ENCODE measurements at places on chromosomes 11 and 22. TPM values are rescaled to one million over a fixed set of nuclear protein-coding genes. Genes with fewer than 3 reads are reported as not detected.
A peak's percentile ranks its signal among the peaks of the same experiment; 100 is the strongest.

Gene EHF
- not detected for total RNA-seq

Gene IGLL1
- not detected for total RNA-seq

GRCh38 chr11:3198815-3199214, 19.8 kb downstream of the MRGPRG start:
- no peak overlapping the region for H3K4me3 ChIP-seq
- H3K36me3 ChIP-seq, result no peaks in the 10 kb centered on the region
- no peak overlapping the region for H3K27ac ChIP-seq
- no peak for DNase-seq
- peaks cover 5% of the 10 kb centered on the region for H3K27me3 ChIP-seq

GRCh38 chr22:46684706-46685105, 53.3 kb downstream of the CERK start:
- H3K4me3 ChIP-seq, result no peak overlapping the region
- no peaks in the 10 kb centered on the region for H3K27me3 ChIP-seq
- H3K36me3 ChIP-seq, result peaks cover 13% of the 10 kb centered on the region
- H3K27ac ChIP-seq, result peak overlapping the region; percentile 12
- peaks cover 10% of the 10 kb centered on the region for H3K4me1 ChIP-seq

DNA sequence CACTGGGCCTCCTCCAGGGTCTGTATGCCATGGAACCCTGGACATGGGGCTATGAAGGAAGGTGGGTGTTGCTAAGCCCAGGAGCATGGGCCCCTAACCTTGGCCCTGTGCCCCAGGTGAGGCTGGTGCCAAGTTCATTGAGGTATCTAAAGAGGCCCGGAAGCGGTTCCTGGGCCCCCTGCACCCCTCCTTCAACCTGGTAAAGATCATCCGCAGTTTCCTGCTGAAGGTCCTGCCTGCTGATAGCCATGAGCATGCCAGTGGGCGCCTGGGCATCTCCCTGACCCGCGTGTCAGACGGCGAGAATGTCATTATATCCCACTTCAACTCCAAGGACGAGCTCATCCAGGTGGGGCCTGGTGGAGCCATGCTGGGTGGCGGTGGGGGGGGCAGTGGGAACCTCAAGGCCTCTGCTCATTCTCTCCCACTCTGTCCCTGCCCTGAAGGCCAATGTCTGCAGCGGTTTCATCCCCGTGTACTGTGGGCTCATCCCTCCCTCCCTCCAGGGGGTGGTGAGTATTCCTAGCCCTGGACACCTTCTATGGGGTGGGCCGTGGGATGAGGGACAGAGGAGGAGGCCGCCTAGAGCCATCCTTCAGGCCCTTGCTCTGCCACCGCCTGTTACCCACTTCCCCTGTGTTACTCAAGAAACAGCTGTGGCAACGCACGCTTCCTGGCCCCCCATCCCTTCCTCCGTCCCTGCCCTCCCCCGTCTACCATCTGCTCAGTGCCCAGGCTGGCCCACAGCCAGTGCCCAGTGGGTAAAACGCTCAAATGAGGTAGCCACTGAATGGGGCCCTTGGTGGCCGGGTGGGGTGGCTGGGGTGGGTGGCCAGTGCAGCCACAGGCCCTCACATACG, 3.0 kb downstream of the PNPLA2 start:
- no peaks in the 10 kb centered on the region for H3K4me1 ChIP-seq
- peak overlapping the region; percentile 42 for H3K4me3 ChIP-seq
- no peak overlapping the region for H3K27ac ChIP-seq

Gene CSNK2A3
- total RNA-seq, result 1.2 TPM

DNA sequence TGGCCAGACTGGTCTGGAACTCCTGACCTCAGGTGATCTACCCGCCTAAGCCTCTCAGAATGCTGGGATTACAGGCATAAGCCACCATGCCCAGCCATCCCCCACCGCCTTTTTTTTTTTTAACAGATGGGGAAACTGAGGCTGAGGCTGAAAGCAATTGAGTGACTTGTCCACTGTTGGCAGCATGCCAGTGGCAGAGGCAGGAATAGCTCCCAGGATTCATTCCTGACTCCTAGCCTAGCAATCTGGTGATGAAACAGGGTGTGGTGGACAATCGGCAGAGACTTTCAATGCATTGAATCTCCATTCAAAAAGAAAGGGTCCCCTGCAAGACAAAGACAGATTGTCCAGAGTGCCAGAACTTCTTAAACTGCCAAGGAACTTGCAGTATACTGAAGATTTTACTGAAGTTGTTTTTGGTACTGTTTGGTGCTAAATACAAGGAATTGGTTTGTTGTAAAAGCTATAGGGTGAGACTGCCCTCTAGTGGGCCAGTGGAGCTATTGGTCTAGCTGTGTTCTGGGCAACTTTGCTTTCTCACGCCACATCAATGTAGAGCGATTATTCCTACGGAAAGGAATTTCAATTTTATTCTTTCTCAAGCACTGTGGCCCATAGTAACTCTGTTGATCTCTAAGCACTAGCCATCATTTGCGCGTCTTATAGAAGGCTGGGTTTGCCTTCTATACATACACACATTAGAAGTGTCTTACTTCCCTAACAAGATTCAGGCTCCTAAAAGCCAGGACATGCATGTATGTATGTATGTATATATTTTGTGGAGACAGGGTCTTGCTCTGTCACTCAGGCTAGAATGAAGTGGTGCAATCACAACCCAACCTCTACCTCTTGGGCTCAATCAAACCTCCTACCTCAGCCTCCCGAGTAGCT, 21.0 kb downstream of the C22orf31 start:
- peak; percentile 44 for DNase-seq
- peaks cover 12% of the 10 kb centered on the region for H3K27me3 ChIP-seq
- no peak overlapping the region for H3K27ac ChIP-seq
- H3K36me3 ChIP-seq, result no peaks in the 10 kb centered on the region

GRCh38 chr22:29142116-29142515, 63.6 kb upstream of the EMID1 start:
- H3K27ac ChIP-seq, result no peak overlapping the region
- no peak overlapping the region for H3K4me3 ChIP-seq
- no peaks in the 10 kb centered on the region for H3K4me1 ChIP-seq
- no peaks in the 10 kb centered on the region for H3K36me3 ChIP-seq
- DNase-seq, result no peak
- H3K27me3 ChIP-seq, result peaks cover 10% of the 10 kb centered on the region

GRCh38 chr22:38725900-38726655, 20.3 kb downstream of the GTPBP1 start:
- H3K4me1 ChIP-seq, result no peaks in the 10 kb centered on the region
- no peaks in the 10 kb centered on the region for H3K27me3 ChIP-seq
- no peak overlapping the region for H3K27ac ChIP-seq
- no peak overlapping the region for H3K4me3 ChIP-seq
- DNase-seq, result no peak
- peaks cover 66% of the 10 kb centered on the region for H3K36me3 ChIP-seq

Gene CABP4
- total RNA-seq, result 0.96 TPM

GRCh38 chr11:11605821-11606450, 15.9 kb downstream of the GALNT18 start:
- H3K27me3 ChIP-seq, result no peaks in the 10 kb centered on the region
- no peaks in the 10 kb centered on the region for H3K36me3 ChIP-seq

- H3K36me3 ChIP-seq, result no peaks in the 10 kb centered on the region
- no peak overlapping the region for H3K4me3 ChIP-seq
- no peak for DNase-seq
- H3K27me3 ChIP-seq, result no peaks in the 10 kb centered on the region
These were observed 15.9 kb upstream of the PIK3IP1 start for GRCh38 chr22:31308181-31308580.

GRCh38 chr11:7573193-7573557, 59.4 kb downstream of the PPFIBP2 start:
- peaks cover 18% of the 10 kb centered on the region for H3K27me3 ChIP-seq
- no peaks in the 10 kb centered on the region for H3K36me3 ChIP-seq
- peaks cover 16% of the 10 kb centered on the region for H3K4me1 ChIP-seq

DNA sequence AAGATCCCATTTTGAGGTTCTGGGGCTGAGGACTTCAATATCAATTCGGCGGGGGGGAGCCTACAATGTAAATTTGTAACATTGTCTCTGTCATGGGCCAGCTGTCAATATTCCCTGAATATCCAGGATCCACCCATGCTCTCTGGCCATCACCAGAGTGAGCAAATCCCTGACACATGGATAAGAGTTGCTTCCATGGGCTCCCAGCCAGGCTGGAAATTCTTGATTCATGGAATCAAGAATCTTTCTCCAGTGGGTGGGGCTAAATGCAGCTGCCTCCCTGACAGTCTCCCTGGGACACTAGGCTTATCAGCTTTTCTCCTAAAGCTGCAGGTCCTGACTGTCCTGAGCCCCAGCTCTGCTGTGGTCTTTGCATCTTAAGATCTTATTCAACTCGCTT, 86.9 kb upstream of the IGLL5 start:
- H3K36me3 ChIP-seq, result no peaks in the 10 kb centered on the region
- no peak overlapping the region for H3K27ac ChIP-seq
- peaks cover 25% of the 10 kb centered on the region for H3K27me3 ChIP-seq
- no peak for DNase-seq
- no peaks in the 10 kb centered on the region for H3K4me1 ChIP-seq

Gene TUBA8
- total RNA-seq, result 1.1 TPM

DNA sequence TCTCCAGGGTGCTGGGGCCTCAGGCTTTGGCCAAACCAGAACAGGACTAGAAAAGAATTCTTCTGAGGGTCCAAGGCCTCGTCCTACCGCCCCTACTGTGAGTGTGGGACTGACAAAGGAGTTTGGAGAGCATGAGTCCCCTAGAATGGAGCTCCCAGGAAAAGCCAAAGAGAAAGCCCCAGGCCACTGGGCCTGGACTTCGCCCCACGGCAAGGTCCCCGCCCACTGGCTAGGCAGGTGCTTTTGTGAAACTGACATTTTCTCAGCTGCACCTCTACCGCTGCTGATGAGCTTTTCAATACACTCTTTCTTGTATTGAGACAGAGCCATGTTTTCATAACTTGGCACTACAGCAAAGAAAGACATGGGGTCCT, 9.7 kb upstream of the FGF3 start:
- no peaks in the 10 kb centered on the region for H3K4me1 ChIP-seq
- H3K27me3 ChIP-seq, result peaks cover 24% of the 10 kb centered on the region
- no peak overlapping the region for H3K27ac ChIP-seq

DNA sequence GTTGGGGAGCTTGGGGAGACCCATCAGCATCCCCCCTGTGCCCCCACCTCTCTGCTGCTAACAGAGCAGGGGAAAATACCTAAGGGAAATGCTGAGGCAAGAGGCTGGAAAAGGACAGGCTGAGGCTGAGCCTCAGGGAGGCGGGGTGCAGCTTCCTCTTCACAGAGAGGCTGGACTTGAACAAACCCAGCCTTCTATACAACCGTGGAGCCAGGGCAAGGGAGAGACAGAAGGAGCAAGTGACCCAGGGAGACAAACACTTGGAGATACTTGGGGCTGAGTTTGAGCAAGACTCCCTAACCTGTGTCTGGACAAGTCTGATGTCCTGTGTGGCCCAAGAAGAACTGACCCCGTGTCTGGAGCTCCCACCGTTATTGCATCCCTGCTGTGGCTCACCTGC, at the start of gene SLCO2B1:
TSS of gene SLCO2B1 (plus strand) at position 229 of the 400 bp plus-strand sequence. CDS start 275 bp downstream, outside the sequence.
- H3K27me3 ChIP-seq, result peaks cover 13% of the 10 kb centered on the region
- H3K36me3 ChIP-seq, result no peaks in the 10 kb centered on the region
- no peak within 1 kb of the TSS for H3K4me3 ChIP-seq
- no peak within 1 kb of the TSS for H3K27ac ChIP-seq

DNA sequence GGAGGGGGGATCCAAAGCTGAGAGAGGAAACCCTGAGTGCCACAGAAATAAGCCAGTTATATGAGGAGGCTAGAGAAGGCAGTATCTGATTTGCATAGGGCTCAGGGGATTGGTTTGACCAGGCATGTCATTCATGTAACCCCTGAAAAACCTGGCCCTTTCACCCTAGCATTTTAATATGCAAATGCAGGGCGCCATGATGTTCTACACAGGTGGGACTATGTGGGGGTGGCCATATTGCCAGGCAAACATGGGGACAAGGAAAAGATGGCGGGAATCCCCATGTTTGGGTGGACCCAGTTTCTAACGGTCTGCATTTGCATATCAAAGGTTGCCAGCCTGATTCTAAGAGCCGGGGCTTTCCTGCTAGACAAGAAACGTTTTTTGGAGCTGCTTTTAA, 27.2 kb downstream of the CSF2RB start:
- H3K27me3 ChIP-seq, result peaks cover 6% of the 10 kb centered on the region
- no peak for DNase-seq
- H3K27ac ChIP-seq, result no peak overlapping the region
- H3K36me3 ChIP-seq, result no peaks in the 10 kb centered on the region
- H3K4me1 ChIP-seq, result peaks cover 11% of the 10 kb centered on the region

DNA sequence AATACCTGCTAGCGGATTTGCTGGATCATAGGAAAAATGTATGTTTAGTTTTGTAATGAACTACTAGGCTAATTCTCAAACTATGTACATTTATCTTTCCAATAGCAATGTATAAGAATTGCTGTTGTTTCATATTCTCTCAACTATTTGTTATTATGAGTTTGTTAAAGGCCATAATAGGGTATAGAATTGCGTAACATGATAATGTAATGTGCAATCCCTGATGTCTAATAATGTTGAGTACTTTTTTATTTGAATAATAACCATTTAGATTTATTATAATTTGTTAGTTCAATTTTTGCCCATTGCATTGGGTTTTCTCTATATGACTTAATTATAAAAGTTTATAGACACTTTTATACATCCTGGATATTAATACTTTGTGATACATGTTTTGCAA, 801.6 kb downstream of the LUZP2 start:
- no peaks in the 10 kb centered on the region for H3K27me3 ChIP-seq
- H3K36me3 ChIP-seq, result no peaks in the 10 kb centered on the region
- H3K4me3 ChIP-seq, result no peak overlapping the region
- no peak overlapping the region for H3K27ac ChIP-seq
- no peak for DNase-seq
- H3K4me1 ChIP-seq, result no peaks in the 10 kb centered on the region

DNA sequence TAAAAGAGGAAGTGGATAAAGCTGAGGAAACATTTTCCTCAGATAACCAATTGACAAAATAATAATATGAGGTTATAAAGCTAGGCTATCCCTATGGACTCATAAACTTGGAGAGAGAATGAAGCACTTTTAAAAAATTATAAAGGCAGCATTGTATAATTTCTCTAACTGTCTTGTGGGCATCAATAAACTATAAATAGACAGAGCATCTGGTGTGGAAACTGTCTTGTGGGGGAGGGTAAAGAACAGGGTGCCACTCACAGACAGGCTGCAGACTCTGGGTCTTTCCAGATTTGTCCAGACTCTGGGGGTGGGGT, 333.5 kb downstream of the BUD13 start:
- H3K27me3 ChIP-seq, result peaks cover 3% of the 10 kb centered on the region
- DNase-seq, result no peak
- H3K4me1 ChIP-seq, result no peaks in the 10 kb centered on the region
- no peaks in the 10 kb centered on the region for H3K36me3 ChIP-seq

Gene BRSK2
- total RNA-seq, result 0.36 TPM

- no peak overlapping the region for H3K27ac ChIP-seq
- H3K4me3 ChIP-seq, result no peak overlapping the region
- no peak for DNase-seq
- H3K27me3 ChIP-seq, result peaks cover 6% of the 10 kb centered on the region
- H3K36me3 ChIP-seq, result no peaks in the 10 kb centered on the region
These were observed 21.2 kb downstream of the DAGLA start for GRCh38 chr11:61701242-61701886.

- no peak for DNase-seq
- no peak overlapping the region for H3K27ac ChIP-seq
- peaks cover 54% of the 10 kb centered on the region for H3K4me1 ChIP-seq
- H3K36me3 ChIP-seq, result peaks cover 6% of the 10 kb centered on the region
- no peak overlapping the region for H3K4me3 ChIP-seq
These were observed 42.8 kb downstream of the TNRC6B start for GRCh38 chr22:40220316-40221054.

GRCh38 chr11:120900643-120901042, 123.3 kb upstream of the TBCEL start:
- H3K27me3 ChIP-seq, result peaks cover 5% of the 10 kb centered on the region
- H3K36me3 ChIP-seq, result no peaks in the 10 kb centered on the region
- no peaks in the 10 kb centered on the region for H3K4me1 ChIP-seq
- DNase-seq, result no peak
- H3K4me3 ChIP-seq, result no peak overlapping the region
